Activated T-helper 9 cell treated with anti-CD3 and anti-CD28 coated beads, Interleukin-2, amount 50 U/mL, for 16 hours (primary cell): ENCODE measurements at places on chromosomes 5 and 9.

GRCh38 chr9:133791735-133792649 lies 53.8 kb upstream of the SARDH start:
- DNase-seq, result no peak

DNA sequence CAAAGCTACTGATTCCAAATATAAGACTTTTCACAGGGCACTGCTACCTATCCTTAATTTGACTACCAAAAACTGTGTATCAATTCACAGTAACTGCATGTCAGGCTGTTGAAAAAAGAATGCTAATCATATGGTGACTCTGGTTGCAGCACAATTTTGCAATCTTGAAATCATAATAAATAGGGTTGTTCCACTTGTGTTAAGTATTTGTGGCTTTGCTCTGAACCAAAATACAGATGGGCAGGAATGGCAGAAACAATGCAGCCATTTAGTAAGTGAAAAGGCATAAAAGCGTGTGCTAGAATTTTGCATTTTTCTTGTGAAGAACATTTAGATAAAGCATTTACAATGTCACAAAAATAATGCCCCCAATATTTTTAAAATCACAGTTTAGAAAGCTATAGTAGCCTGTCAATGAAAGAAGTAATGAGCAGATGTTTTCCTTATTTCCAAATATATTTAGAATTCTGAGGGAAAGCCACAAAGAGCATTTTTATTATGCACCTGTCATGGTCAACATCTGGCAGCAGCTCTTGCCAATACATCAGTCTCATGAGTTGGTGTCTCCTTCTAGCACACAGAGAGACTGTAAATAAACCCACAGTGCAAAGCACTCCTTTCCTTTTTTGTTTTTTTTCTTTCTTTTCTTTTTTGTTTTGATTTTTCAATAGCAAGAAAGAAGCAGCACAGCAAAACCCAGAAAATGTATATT lies 54.8 kb upstream of the PAM start:
- DNase-seq, result no peak

DNA sequence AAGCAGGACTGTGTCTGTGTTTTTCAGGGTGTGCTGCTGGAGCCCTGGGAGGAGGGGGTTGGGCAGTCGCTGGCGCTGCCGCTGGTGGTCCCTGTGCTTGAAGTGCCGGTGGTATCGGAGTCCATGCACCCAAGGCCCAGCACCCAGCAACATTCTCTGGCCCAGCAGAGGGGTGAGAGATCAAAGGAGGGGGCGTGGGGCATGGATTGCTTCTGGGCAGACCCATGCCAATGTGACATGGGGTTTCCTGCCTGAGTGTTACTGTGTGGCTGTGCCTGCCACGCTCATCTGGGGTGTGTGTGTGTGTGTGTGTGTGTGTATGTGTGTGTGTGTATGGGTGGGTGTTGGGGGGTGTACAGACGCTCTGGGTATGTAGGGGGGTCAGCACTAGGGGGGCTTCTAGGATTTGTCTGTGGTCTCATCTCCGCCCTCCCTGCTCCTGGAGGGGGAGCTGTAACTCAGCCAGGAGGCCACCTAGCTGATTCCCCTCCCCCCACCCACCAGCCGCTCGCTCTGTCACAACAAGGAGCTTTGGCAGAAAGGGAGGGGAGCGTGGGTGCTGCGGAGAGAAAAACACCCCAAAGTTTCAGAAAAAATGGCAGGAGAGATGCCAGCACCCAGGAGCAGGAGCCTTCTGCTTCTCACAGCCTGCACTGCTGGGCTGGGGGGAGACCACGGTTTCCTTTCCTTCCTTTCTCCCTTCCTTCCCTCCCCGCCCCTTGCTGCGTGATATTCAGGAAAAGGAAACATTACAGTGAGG lies 35.9 kb upstream of the HSPA9 start:
- DNase-seq, result no peak

- DNase-seq, result no peak
These were observed 61.0 kb upstream of the TARS1 start for GRCh38 chr5:33379757-33380156.

DNA sequence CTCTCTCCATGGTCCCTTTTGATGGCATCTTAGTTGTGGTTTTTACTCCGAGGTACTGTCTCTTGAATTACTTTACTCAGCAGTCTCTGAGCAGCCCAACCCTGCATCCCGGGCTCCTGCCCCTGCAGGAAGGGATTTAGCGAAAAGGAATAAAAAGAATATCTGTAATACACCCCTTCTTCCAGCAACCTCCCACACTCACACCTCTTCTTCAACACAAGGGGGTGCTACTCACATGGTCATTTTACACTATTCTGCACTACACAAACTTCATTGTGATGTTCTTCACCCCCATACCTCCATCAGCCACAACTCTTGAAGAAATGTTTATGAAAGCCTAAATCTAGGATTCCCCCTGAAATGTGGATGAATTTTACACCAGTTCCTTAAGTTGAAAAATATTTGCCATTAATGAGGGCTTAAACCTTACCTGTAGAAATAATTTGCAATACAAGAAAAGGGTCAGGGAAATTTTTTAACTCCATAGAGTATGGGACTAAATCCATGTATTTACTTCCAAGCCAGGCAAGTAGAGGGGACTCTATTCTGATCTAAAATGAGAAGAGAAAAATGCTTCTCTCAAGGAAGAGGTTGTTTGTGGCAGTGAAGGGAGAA lies 26.0 kb downstream of the TPD52L3 start:
- DNase-seq, result no peak

GRCh38 chr5:173557123-173557903 lies 59.1 kb downstream of the BOD1 start:
- DNase-seq, result no peak

- no peak for DNase-seq
These were observed 63.1 kb downstream of the PPARGC1B start for GRCh38 chr5:149793256-149793550.

DNA sequence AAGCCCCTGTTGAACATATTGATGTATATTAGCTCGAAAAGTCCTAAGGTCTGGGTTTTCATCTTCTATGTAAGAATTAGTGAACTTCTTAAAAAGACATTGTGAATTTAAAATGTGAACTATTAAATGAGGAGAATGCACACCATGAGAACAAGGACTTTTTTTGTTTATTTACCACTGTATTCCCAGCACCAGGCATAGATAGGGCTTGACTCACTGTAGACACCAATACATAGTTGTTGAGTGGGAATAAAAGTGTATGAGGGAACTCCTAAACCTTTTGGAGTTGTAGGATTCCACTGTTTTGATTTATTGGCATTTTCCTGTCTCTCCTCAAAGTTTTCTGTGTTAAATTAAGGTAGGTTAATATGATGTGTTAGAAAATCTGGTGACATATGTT lies 40.3 kb downstream of the NNT start:
- DNase-seq, result no peak

DNA sequence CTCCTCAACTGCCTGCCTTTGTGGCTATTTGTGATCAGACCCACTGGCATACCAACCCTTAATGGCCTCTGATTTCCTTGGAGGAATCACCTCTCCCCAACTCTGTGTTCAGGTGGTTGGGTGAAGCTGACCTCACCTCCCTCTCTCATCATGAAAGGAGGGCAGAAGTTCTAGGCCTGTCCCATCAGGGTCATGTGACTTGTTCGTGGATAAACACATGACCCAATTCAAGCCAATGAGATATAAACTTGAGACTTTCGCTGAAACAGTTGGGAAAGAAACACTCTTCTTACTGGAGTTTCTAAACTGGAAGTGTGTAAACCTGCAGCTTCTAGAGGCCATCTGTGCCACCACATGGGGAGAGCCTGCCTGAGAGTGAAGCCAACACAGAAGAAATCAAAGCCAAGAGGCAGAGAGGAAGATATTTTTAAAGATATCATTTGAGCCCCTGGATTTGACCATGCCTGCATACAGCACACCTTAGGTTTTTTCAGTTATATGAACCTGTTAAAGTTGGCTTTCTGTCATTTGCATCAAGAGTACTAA lies 5.8 kb downstream of the GABBR2 start:
- DNase-seq, result no peak

DNA sequence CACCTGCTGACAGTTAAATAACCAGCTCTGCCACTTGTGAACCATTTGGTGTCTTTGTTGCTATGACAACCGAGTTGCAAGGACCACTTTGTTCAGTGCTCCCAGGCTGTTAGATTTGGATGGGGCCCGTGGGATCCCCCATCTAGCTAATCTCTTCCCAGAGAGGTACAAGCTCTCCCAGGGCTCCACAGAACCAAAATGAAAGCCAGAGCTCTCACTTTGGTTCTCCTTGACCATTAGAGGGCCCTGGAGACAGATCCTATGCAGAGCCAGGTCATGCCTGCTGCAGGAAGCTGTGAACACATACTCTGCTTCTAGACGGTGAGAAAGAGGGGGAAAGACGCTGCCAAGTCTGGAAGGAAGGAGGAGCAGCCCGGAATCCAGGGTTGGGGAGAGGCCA lies 224.6 kb downstream of the GABBR2 start:
- DNase-seq, result no peak

DNA sequence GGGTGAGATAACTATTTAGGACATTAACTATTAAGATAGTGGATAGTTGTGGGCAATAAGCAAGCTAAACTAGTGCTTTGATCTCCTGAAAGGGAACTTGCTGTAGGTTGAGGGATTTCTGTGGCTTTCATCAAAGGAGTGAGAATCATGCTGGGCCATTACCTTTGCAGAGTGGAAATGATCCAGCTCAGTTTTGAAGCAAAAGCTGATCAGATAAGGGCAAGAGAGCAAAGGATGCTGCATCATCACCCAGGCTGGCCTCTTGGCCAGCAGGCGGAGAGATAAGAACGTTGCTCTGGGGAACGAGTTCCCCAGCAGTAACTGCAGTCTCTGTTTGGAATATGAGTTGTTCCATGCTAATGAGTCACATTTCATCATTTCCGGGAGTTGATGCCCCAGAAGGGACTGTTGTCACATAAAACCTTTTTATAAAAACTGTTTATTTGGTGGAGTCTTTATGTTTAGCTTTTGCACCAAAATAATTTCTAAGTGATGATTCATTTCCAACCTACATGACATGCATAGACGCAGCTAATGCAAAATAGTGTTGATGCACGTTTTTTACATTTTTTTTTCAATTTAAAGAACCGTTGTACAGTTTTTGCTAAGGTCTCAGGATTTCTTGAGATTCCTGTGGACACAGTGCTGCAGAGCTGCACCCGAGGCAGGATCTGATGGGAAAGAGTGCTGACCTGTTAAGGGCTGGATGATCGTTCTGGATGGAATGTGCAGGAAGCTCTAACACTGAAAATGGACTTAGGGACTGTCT lies 99.3 kb downstream of the ACTBL2 start:
- DNase-seq, result no peak

- no peak for DNase-seq
These were observed 51.4 kb upstream of the PDZD2 start for GRCh38 chr5:31587546-31587945.

DNA sequence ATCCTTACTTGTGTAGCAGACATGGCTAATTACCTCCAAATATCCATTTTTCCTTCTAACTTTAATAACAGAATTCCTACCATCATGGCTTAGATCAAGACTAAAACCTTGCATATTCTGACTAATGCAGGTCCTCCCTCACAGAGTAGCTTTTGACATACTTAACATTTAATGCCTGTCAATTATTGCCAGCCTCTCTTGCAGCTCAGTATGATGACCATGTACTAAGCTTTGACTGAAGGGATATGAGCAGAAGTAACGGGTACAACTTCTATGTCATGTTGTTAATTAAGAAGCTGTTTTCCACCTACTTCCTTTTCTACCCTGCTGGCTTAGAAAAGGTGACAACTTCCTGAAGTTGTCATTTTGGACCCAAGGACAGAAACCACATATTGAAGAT lies 533.4 kb downstream of the PSAT1 start:
- DNase-seq, result no peak

- no peak for DNase-seq
These were observed 43.4 kb upstream of the N4BP3 start for GRCh38 chr5:178069909-178070308.

DNA sequence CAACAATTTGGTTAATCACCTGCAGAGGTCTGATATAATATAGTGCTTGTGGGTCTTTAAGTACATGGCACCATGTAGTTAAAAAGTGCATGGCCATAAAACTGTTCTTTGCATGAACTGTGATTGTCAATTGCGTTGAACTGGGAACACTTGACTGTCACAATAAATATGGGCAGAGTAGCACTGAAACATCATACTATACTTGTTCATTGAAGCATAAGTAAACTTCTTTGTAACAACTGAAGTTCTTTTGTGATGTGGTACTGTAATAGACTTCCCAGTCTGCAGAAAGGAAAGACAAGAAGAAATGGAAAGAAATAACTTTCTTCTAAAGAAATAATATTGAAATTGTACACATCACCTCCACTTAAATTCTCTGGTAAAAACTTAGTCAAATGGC lies 9.8 kb upstream of the NTRK2 start:
- no peak for DNase-seq

- DNase-seq, result no peak
These were observed 52.4 kb downstream of the SEC61B start for GRCh38 chr9:99274495-99274894.

DNA sequence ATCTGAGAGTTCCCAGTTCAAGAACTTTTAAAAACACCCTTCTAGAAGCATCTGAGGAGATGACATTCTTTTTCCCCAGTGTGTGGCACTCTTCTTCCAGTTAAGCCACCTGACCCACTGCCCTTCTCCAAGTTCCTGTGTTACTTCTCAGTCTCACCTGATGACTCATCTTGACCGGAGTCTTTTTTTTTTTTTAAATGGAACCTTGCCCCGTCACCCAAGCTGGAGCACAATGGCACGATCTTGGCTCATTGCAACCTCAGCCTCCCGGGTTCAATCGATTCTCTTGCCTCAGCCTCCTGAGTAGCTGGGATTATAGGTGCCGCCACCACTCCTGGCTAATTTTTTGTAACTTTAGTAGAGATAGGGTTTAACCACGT lies 224.1 kb upstream of the DAB2 start:
- no peak for DNase-seq

GRCh38 chr9:100100146-100100667 lies 1.2 kb downstream of the INVS start:
- DNase-seq, result no peak

- DNase-seq, result no peak
These were observed 363 bp upstream of the MAMDC2 start for GRCh38 chr9:70043285-70043684.

GRCh38 chr9:89951675-89952074 lies 346.9 kb downstream of the GADD45G start:
- no peak for DNase-seq

GRCh38 chr5:96242571-96242970 lies 190.5 kb downstream of the PCSK1 start:
- no peak for DNase-seq

- DNase-seq, result no peak
These were observed 18.2 kb upstream of the CEP120 start for GRCh38 chr5:123441408-123441807.

- DNase-seq, result no peak
These were observed 117.5 kb downstream of the MACIR start for GRCh38 chr5:103375863-103376591.

DNA sequence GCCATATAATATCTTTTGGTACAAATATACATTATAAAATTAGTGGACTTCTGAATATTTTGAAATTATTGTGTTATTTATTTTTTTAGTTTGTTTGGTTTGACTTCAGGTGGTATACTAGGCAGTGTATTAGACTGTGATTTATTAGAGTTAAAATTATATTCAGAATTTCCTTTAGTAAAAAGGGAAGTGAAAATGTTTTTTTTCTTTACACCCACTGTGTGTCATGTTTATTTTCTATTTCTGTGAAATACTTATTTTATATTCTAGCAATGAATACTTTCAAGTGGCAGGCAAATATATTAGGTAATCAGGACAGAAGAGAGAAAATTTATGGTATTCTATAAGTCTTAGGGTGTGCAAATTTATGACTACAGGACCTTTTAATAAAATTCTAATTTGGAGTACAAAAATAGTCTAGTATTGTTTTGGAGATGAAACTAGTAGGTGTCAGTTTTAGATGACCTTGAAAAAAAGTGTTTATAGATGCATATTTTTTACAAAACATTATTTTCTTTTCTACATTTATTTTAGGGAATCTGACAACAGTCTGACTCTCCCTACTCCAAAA lies 8.8 kb downstream of the CSNK1G3 start:
- no peak for DNase-seq
